ENCODE measurements at places on chromosomes 2 and 18. TPM values are rescaled to one million over a fixed set of nuclear protein-coding genes. Genes with fewer than 3 reads are reported as not detected.

DNA sequence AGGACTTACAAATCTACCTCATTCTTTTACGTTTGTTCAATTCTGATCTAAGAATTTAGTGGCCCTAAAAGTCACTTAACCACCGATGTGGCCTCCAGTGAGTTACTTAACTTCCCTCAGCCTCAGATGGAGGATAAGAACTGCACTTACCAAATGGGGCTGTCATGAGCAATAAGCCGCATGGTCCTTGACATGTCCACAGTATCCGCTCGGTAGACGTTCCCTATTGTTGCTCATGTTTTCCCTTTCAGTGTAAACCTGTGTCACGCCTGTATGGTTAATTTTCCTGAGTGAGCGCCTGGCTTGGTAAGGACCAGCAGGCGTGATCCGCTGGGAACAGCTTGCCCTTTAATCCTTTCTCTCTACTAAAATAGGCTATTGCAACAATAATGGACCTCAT is 20.3 kb downstream of the SEC11C start:
- DNase-seq, result no peak
- peaks cover 7% of the 10 kb centered on the region for H3K36me3 ChIP-seq
- H3K27me3 ChIP-seq, result peaks cover 11% of the 10 kb centered on the region
- no peaks in the 10 kb centered on the region for H3K4me1 ChIP-seq

CROCC2 gene
- not detected for total RNA-seq

DNA sequence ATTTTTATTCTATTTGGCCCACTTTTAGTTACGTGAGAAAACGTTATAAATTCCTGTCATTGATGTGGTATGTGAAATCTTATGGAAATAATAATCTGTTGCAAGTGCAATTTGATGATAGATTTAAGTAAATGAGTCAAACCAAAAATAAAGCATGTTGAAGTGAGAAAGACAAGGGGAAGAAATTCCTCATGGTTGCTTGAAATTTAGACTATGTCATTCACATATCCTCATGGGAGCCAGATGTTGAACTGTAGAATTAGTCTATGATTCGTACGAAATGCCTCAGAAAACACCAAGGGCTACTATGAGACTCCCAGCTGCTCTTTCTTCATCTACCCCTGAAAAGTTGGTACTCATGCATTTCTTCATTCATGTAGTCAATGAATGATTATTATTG is 55.7 kb downstream of the KLHL14 start:
- DNase-seq, result no peak
- no peak overlapping the region for H3K27ac ChIP-seq
- no peaks in the 10 kb centered on the region for H3K4me1 ChIP-seq
- H3K4me3 ChIP-seq, result no peak overlapping the region

IL36A gene
- total RNA-seq, result not detected

GRCh38 chr2:72300147-72300684 is 152.6 kb upstream of the CYP26B1 start:
- H3K36me3 ChIP-seq, result peaks cover 1% of the 10 kb centered on the region
- H3K4me1 ChIP-seq, result no peaks in the 10 kb centered on the region
- no peaks in the 10 kb centered on the region for H3K27me3 ChIP-seq

DNA sequence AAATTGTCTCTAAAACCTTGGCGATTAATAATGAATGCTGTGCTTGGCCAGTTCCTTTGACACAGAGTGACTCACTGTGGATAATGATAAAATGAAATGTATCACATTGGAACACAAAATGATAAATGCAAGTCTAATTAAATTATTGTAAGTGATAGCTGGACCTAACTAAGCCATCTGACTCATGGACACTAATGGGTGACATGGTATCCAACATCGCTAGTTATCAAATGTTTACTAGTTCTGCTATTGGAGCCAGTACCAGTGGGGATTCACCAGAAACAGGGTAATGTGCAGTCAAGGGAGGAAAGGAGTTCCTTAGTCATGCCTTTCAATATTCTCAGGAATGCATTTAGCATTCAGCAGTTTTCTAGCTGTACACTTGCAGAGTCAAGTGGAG is 736.3 kb upstream of the ACVR2A start:
- no peak overlapping the region for H3K4me3 ChIP-seq
- no peak overlapping the region for H3K27ac ChIP-seq
- H3K36me3 ChIP-seq, result no peaks in the 10 kb centered on the region
- no peaks in the 10 kb centered on the region for H3K4me1 ChIP-seq
- peaks cover 10% of the 10 kb centered on the region for H3K27me3 ChIP-seq

- peak; percentile 77 for DNase-seq
- H3K36me3 ChIP-seq, result peaks cover 4% of the 10 kb centered on the region
- no peaks in the 10 kb centered on the region for H3K27me3 ChIP-seq
- H3K27ac ChIP-seq, result no peak overlapping the region
- H3K4me1 ChIP-seq, result peaks cover 17% of the 10 kb centered on the region
- no peak overlapping the region for H3K4me3 ChIP-seq
Measured at GRCh38 chr18:75067996-75068645, 140.8 kb downstream of the PTGR3 start.

IL1R1 gene
- 59.8 TPM for total RNA-seq

TEX44 gene
- not detected for total RNA-seq

DNA sequence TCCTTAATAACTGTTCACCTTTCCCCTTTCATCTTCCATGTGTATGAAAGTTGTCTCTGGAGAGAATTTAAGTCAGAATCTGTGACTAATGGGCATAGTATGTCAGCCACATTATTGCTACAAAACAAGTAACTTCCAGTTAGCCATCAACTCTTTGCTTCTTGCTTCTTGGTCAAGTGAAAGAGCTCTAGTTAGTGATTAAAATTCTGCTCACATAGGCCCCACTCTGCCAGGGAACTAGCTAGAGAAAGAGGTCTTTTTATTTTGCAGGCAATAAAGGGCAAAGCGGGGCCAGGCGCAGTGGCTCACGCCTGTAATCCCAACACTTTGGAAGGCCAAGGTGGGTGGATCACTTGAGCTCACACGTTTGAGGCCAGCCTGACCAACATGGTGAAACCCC is 64.6 kb downstream of the COLEC12 start:
- no peak overlapping the region for H3K27ac ChIP-seq
- peaks cover 3% of the 10 kb centered on the region for H3K36me3 ChIP-seq
- peaks cover 28% of the 10 kb centered on the region for H3K4me1 ChIP-seq
- H3K4me3 ChIP-seq, result no peak overlapping the region

- H3K27me3 ChIP-seq, result no peaks in the 10 kb centered on the region
- no peaks in the 10 kb centered on the region for H3K36me3 ChIP-seq
- no peak overlapping the region for H3K4me3 ChIP-seq
- no peaks in the 10 kb centered on the region for H3K4me1 ChIP-seq
- DNase-seq, result no peak
Measured at GRCh38 chr2:148590612-148591011, 53.9 kb upstream of the EPC2 start.

DNA sequence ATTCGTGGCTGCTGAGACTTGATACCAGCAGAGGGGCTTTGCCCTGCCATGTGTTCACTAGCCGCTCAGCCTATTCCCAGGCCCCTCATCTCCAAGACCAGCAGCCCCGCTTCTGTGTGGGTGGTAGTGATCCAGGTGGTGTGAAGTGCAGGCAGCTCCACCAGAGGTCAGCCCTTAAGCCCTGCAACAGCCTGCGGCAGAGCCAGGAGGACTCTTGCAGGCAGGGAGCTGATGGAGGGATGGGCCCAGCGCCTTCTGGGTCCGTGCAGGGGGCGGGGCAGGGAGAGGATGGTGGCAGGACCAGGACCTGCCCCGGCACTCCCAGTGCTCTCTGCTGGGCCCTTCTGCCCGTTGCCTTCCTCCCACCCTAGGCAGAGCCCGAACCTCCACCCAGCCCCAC is 162.0 kb downstream of the SH3BP4 start:
- H3K4me1 ChIP-seq, result peaks cover 1% of the 10 kb centered on the region
- no peak for DNase-seq
- H3K36me3 ChIP-seq, result no peaks in the 10 kb centered on the region
- no peak overlapping the region for H3K4me3 ChIP-seq
- H3K27me3 ChIP-seq, result peaks cover 9% of the 10 kb centered on the region

GRCh38 chr18:44816477-44816876 is 135.8 kb downstream of the SETBP1 start:
- H3K4me1 ChIP-seq, result peaks cover 32% of the 10 kb centered on the region
- no peak overlapping the region for H3K27ac ChIP-seq
- no peak overlapping the region for H3K4me3 ChIP-seq
- no peaks in the 10 kb centered on the region for H3K27me3 ChIP-seq

GRCh38 chr2:220835583-220835982 is 736.5 kb downstream of the EPHA4 start:
- H3K4me1 ChIP-seq, result peaks cover 4% of the 10 kb centered on the region
- H3K27ac ChIP-seq, result no peak overlapping the region
- DNase-seq, result no peak
- no peaks in the 10 kb centered on the region for H3K36me3 ChIP-seq
- H3K4me3 ChIP-seq, result no peak overlapping the region

GRCh38 chr18:5103693-5104092 is 93.4 kb downstream of the AKAIN1 start:
- H3K27me3 ChIP-seq, result no peaks in the 10 kb centered on the region
- H3K4me1 ChIP-seq, result no peaks in the 10 kb centered on the region
- DNase-seq, result no peak
- H3K27ac ChIP-seq, result no peak overlapping the region
- H3K36me3 ChIP-seq, result no peaks in the 10 kb centered on the region
- H3K4me3 ChIP-seq, result no peak overlapping the region

DNA sequence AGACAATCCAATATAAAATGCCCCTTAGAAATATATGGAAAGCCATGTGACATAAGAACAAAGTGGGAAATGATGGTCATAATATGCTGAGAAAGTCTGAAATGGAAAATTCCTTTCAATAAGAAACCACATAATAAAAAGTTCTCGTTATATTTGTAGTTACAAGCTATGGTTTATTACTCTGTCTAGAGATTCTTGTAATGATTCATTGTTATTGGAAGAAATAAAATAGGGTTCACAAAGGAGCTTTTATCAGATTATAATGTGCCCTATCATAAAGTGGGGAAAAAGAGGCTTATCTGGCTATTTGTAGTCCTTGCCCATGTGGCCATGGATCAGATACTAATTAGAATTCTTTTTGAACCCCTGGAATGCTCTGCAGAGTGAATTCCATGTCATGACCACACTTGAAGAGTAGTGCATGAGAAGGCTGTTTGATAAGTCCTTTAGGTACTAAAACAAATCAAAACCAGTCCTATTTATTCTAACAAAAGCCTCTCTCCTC is 420.7 kb upstream of the NRP2 start:
- H3K27ac ChIP-seq, result no peak overlapping the region
- H3K27me3 ChIP-seq, result no peaks in the 10 kb centered on the region
- DNase-seq, result no peak
- H3K4me3 ChIP-seq, result no peak overlapping the region
- H3K4me1 ChIP-seq, result peaks cover 10% of the 10 kb centered on the region
- peaks cover 2% of the 10 kb centered on the region for H3K36me3 ChIP-seq

ZNF804A gene
- not detected for total RNA-seq

DNA sequence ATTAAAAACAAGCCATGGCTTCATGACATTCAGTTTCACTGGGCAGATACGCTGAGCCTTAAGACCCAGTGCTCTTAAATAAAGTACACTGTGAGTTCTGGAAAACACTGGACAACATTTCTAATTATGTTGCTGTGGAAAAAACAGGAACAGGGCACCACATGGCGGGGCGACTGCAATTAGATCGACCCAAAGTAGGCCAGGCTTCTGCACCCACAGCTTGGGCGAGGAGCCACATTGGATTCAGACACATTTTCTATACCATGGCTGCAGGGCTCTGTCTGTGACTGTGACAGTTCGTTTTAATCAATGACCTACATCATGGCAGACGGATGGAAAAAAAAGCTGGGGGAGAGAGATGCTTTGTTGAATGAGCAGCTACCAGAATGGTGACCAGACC is 227.2 kb upstream of the HS6ST1 start:
- H3K36me3 ChIP-seq, result no peaks in the 10 kb centered on the region
- H3K27me3 ChIP-seq, result no peaks in the 10 kb centered on the region
- peaks cover 25% of the 10 kb centered on the region for H3K4me1 ChIP-seq
- H3K4me3 ChIP-seq, result no peak overlapping the region
- peak; percentile 57 for DNase-seq
- H3K27ac ChIP-seq, result no peak overlapping the region

- no peaks in the 10 kb centered on the region for H3K27me3 ChIP-seq
- DNase-seq, result no peak
- peaks cover 4% of the 10 kb centered on the region for H3K36me3 ChIP-seq
- H3K27ac ChIP-seq, result no peak overlapping the region
- H3K4me3 ChIP-seq, result no peak overlapping the region
Measured at GRCh38 chr18:25881149-25881548, 209.3 kb downstream of the SS18 start.

GRCh38 chr2:230220347-230220969 is 674 bp upstream of the SP110 start:
- H3K36me3 ChIP-seq, result peaks cover 8% of the 10 kb centered on the region
- peak overlapping the region; percentile 88 for H3K4me3 ChIP-seq
- H3K4me1 ChIP-seq, result peaks cover 24% of the 10 kb centered on the region
- H3K27ac ChIP-seq, result peak overlapping the region; percentile 96
- H3K27me3 ChIP-seq, result no peaks in the 10 kb centered on the region
- no peak for DNase-seq

DNA sequence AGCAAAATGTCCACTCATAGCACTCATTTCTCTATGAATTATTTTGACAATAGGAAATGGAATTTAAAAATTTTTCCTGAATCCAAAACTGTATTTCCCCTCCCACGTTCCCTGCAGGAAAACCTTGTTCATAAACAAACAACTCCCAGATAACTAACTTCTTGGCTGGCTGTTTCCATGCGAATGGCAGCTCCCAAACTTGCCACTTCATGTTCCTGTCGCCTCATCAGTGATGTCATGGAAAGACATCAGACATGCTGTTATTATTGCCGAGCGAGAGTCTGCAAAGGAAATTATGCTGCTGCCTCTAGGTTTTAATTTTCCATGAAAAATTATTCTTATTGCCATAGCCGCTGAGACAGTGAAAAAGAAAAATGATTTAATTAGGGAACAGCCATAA is 117.0 kb upstream of the RIOK3 start:
- no peaks in the 10 kb centered on the region for H3K27me3 ChIP-seq
- no peak for DNase-seq
- no peak overlapping the region for H3K27ac ChIP-seq

TMEM17 gene
- total RNA-seq, result 2.6 TPM

DNA sequence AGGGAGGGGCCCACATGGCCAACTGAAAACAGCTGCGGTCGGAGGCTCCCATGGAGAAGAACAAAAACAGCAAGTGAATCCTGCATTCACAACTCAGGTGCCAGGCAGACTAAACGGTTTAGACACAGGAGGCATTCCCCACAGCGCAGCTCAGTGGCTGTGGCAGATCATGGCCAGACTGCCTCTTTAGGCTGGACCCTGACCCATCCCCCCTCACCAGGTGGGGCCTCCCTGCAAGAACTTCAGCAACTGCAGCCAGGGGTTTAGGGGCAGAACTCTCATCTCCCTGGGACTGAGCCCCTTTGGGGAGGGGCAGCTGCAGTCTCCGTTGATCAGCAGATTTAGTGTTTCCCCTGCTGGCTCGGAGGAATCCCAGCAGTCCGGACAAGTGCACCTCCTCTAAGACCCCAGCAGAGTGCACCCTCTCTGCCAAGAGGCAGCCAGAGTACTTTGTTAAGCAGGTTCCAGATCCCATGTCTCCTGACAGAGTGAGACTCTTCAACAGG is 346.7 kb downstream of the SS18 start:
- H3K4me1 ChIP-seq, result no peaks in the 10 kb centered on the region
- no peaks in the 10 kb centered on the region for H3K27me3 ChIP-seq
- no peak for DNase-seq
- no peak overlapping the region for H3K27ac ChIP-seq
- H3K36me3 ChIP-seq, result peaks cover 2% of the 10 kb centered on the region
- H3K4me3 ChIP-seq, result no peak overlapping the region
